ENCODE measurements at places on chromosomes 13 and 19.

- DNase-seq = no peak
These were observed 2.9 kb upstream of the DCUN1D2 start for GRCh38 chr13:113493315-113493951.

GRCh38 chr19:45919678-45920077 is 5.1 kb upstream of the NANOS2 start:
- DNase-seq = no peak

GRCh38 chr19:2989236-2989946 is 12.0 kb downstream of the TLE6 start:
- no peak for DNase-seq

GRCh38 chr19:30401956-30402355 is 29.8 kb downstream of the ZNF536 start:
- DNase-seq = no peak

GRCh38 chr13:93151277-93151676 is 75.3 kb upstream of the GPC6 start:
- no peak for DNase-seq

DNA sequence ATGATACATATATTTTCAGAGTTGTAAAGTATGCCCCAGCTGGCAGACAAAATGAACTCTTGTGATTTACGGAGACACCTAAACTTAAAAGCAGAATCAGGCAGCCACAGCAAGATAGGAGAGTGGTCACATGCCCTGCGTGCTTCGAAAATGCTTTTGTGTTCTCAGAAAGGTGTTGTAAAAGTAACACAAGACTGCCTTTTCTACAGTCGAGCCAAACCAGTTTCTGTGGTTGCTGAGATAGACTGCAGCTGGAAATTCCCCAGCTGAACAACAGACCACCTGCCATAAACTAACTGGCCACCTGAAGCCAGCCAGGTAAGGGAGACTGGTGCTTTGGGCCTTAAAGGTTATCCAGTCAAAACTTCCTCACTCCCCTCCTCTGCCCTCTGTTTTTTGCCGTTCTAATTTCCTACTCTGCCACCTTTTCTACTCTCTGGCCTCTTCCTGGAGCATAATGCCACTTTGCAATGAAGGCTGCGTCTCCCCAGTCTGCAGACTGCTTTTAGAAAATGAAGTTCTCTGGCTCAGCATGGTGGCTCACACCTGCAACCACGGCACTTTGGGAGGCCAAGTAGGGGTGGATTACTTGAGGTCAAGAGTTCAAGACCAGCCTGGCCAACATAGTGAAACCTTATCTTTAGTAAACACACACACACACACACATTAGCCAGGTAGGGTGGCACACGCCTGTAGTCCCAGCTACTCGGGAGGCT is 381.2 kb upstream of the SLITRK1 start:
- no peak for DNase-seq

DNA sequence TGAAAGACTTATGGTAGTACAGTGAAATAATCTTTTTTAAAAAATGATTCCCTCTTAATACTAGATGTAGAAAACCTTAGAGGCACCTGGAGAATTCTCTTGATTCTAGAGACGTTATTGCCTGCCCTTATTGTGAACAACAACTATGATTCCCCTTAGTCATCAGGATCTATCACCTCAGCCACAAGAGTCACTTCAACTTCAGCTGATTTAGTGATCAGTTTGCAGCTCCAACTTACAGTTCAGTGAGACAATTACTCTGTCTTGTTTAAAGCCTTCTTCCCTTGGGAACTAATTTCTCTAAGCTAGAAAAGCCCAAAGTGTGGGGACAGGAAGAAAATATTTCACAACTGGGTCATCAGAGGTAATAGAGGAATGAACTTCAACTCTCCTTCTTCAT is 254.3 kb upstream of the SLITRK1 start:
- no peak for DNase-seq

DNA sequence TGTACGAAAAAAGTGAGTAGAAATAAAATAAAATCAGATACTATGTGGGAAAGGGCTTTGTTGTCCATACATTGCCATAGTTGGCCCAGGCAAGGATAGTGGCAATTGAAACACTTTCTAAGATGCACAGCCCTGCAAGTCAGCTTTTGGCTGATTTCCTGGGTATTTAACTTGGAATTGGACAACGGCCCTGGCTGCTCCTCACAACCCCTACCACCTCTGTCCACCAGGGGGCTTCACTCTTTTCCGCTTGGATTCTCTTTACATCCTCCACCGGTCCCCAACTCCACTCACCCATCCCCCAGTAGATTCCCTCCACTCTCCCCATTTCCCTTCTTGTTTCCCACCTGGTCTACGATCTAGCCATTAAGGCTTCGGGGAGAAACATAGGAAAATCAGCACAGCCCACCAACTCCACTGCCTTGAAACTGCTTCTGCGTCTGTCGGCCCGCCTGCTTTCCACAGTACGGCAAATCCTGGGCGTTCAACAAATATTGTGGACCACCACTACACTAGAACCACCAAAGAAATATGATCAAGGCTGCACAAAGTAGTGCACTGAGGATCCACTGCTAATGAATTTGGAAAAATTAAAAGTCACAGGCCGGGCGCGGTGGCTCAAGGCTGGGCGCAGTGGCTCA is 48.6 kb upstream of the GTF3A start:
- DNase-seq = peak; percentile 47

- DNase-seq = no peak
These were observed 4.4 kb downstream of the GADD45GIP1 start for GRCh38 chr19:12952488-12953137.

DNA sequence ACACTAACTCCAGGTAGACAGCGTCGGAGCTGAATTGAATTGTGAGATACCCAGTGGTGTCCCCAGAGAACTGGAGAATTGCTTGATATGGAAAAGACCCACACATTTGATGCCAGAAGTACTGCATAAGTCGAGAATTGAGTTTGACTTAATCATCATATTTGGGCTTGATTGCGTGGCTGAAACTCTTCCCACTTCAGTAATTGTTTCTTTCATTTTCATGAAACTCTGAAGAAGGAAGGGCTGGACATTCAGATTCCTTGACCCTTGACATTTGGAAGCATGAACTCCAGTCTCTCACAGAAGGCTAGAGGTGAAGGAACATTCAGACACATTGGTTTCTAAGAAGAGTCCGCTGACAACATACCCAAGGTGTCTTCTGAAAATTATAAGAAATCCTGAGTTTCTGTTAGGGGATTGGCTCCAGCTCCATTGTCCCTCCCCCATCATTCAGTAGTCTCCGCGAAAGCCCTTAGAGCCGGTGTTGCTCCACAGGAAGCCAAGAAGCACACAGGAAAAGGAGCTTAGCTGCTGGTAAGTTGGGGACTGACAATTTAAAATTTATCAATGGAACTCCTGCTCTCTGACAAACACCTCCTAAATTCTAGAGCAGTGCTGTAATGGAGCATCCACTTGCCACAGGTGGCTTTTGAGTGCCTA is at the start of gene FPR2:
TSS of gene FPR2 (plus strand) at position 484 of the 660 bp plus-strand sequence. CDS start 7,479 bp downstream, outside the sequence.
- DNase-seq = no peak

- no peak for DNase-seq
These were observed 157.0 kb downstream of the KLF5 start for GRCh38 chr13:73215823-73216222.

DNA sequence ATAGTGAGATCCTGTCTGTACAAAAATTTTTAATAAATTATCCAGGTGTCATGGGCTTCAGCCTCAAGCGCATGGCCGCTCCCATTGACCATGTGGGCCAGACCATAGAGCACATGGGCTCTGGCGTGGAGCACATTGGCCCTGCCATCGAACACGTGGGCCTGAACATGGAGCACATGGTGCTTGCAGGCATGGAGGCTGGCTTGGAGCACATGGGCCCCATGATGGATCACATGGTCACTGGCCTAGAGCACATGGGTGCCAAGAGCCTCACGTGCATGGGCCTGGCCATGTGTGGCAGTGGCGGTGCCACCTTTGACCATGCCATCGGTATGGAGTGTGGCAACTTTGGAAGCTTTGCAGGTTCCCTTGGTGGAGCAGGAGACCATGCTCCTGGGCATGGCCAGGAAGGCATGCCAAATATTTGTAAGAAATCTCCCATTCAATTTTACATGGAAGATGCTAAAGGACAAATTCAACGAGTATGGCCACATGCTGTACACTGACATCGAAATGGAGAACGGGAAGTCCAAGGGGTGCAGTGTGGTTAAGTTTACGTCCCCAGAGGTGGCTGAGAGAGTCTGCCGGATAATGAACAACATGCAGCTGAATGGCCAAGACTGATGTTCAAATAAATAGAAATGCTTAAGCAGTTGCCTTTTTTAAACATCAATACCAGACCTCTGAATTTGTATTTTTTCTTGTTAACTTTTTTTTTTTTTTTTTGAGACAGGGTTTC is 21.3 kb upstream of the SLC1A5 start:
- DNase-seq = no peak

DNA sequence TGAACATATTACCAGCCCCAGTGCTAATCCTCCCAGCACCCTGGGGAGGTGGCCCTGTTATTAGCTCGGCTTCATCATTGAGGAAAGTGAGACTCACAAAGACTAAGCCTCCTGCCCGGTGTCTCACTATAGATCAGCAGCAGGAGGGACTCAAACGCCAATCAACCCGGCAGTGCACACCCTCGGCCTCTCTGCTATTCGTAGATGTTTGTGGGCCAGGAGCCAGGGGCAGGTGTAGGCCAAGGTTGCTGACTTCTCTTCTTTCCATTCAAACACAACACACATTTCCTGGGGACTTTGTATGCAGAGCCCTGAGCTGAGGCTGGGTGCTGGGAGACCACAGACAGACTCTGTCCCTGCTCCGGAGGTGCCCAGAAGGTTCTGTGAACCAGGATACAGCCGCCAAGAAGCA is 9.4 kb upstream of the SBK3 start:
- DNase-seq = no peak

DNA sequence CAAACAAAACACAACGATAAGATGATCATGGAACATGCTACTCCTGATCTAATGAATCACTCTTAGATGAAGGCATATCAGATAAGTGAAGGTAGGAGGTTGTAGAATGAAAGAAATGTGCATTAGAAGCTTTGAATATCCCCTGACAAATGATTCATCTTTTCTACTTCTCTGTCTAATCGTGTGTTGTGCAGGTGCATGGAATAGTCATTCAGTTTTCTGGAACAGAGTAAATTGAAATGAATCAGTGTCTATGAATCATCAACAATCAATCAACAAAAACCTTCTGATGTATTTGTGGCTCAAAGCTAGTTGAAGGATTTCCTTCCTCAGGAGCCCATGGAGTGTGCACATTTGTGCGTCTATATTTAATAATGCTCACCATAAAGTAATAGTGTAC is 1290.4 kb upstream of the PCDH20 start:
- DNase-seq = no peak

- DNase-seq = no peak
These were observed 31.4 kb downstream of the NFIX start for GRCh38 chr19:13026462-13027370.

DNA sequence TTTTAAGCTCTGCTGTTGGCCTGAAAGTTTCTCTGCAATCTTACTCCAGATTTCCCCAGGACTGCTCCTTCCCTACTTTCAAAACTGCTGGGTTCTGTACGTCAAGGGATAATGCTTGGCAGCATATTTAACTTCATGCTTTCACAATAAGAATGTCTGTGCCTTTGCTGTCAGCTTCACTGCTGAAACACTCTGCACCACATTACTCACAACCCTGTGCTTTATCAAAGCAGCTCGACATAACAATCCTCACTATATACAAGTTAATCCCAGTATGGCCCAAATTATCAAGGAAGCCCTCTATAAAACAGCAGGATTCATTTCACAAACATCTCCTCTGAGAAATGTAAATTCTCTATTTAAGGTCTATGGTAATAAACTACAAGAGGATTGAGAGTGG is 17.5 kb downstream of the LATS2 start:
- no peak for DNase-seq
